ENCODE measurements at places on chromosomes 6 and 20.
A peak's percentile ranks its signal among the peaks of the same experiment; 100 is the strongest.

DNA sequence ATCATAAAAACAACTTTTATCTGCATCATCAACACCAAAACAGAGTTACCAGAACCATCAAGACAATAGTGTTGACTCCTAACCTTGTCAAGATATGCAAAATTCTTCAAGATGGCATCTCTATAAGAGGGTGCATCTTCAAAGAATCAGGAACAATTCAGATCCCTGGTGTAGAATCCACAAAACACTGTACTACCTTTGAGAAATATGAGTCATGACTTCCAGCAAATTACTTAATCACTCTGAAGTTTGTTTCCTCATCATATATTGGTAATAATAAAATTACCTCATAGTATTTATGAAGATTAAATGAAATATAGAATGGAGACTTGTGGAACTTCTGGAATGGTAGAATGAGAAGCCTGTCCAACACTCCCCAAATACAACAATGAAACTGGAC is 221.3 kb upstream of the SUPT3H start:
- no peak for DNase-seq

GRCh38 chr6:16320533-16321340 is 82.3 kb downstream of the GMPR start:
- DNase-seq = no peak

DNA sequence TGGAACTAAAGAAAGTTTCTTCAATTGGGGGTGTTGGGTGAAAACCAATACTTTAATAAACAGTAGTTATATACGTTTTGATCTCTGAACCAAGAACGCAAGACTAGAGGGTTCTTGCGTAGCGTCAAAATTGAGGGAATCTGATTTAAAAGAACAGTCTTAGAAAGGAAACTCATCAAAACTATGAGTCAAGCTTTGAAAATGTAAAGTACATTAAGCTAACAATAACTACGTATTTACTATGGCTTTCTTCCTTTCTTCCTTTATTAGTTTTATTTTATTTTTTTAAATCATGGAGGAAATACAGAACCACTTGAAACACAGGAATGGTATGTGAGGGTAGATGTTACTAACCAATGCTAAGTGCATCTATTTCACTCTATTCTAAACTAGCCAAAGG is 287.0 kb upstream of the RSPO3 start:
- DNase-seq = no peak

GRCh38 chr6:158854214-158855101 is 35.3 kb upstream of the EZR start:
- DNase-seq = peak; percentile 43

DNA sequence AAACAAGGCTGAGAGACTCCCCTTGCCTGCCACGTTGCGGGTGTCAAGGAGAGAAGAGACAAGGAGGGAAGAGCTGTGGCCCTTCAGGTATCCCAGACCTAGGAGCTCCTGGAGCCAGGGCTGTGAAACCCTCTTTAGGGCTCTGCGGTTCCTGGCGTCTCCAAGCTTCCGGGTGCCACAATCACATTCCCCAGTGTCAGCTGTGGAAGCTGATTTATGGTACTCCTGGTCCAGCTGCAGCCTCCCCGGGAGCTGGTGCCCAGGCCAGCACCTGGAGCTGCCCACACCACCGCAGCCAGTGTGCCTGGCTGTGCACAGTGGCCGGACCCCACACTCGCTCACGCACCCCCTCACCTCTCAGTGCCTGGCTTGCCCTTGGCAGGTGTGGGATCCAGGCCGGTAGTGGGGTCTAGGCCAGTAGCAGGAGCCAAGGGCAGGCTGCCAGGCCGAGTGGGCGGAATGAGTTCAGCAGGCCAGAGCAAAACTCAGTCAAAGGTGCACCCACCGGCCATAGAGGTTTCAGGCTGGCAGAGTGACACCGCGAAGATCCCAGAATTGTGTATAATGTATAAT is 58.9 kb upstream of the L3MBTL3 start:
- no peak for DNase-seq

GRCh38 chr6:28446818-28447511 is 3.7 kb upstream of the ZSCAN23 start:
- peak; percentile 6 for DNase-seq

GRCh38 chr6:109388265-109388664 is 6.0 kb upstream of the CD164 start:
- DNase-seq = no peak

- DNase-seq = no peak
Measured at GRCh38 chr6:129638055-129638684, 71.8 kb downstream of the ARHGAP18 start.

DNA sequence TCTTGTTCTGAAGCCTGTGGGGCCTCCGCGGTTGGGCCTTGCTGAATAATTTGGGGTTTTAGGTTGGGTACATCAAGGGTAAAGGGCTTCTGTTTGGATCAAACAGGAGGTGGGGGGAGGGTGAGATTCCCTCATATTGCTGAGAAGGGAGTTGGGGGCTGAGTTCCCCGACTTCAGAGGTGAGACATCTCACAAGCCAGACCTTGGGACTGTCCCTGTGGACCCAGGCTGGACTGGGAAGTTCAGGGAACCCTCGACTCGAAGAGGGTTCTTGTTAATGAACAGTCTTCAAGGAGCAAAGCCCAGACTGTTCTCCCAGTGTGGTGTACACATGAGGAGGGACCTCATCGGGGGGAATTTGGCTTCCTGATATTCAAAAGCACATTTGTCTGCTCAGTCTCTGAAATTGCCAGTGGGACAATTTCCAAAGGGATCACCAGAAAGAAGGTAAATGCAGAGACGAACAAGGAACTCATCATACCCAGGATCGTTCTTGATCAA is 118.5 kb downstream of the SYCP2 start:
- no peak for DNase-seq

- DNase-seq = no peak
Measured at GRCh38 chr6:104608101-104608500, 251.6 kb downstream of the HACE1 start.
